NCI-H2081 treated with DMSO at 0.1 percent for 48 hours (cell line): ENCODE measurements at places on chromosomes 7 and 10.

- DNase-seq, result no peak
Observed at GRCh38 chr10:22617516-22617915, 96.9 kb downstream of the PIP4K2A start.

- no peak for DNase-seq
Observed at GRCh38 chr7:9125246-9125645, 691.8 kb downstream of the NXPH1 start.

DNA sequence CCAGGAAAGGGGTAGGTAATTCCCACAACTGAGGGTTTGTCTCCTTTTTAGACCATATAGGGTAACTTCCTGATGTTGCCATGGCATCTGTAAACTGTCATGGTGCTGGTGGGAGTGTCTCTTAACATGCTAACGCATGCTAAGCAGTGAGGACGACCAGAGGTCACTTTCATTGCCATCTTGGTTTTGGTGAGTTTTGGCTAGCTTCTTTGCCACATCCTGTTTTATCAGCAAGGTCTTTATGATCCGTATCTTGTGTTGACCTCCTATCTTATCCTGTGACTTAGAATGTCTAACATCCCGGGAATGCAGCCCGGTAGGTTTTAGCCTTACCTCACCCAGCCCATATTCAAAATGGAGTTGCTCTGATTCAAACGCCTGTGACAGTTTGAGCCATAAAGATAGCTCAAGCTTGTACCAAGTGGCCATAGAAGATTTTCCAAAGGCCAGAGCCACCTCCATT lies 176.0 kb upstream of the NAMPT start:
- DNase-seq, result no peak

DNA sequence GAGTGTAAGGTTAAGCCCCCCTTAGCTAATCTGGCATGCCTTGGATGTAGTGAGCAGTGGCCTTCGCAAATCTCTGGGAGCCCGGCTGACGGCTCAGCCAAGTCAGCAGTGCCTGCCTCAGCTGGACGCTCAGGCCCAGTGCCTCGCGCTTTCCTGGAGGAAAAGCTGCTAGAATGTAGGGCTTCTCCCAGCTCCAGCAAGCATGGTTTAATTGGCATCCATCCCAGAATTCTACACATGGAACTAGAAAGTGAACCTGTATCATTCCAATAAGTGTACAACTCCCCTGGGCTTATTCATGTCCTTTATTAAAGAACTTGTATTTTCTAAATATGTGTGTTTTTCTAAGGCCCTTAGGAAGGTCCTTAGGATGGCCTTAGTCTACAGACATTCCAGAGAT lies 287.8 kb upstream of the SHH start:
- DNase-seq, result no peak

GRCh38 chr7:143456992-143457793 lies 13.9 kb downstream of the TAS2R60 start:
- DNase-seq, result no peak
